ENCODE measurements at places on chromosomes 5 and 9. TPM values are rescaled to one million over a fixed set of nuclear protein-coding genes. Genes with fewer than 3 reads are reported as not detected.

DNA sequence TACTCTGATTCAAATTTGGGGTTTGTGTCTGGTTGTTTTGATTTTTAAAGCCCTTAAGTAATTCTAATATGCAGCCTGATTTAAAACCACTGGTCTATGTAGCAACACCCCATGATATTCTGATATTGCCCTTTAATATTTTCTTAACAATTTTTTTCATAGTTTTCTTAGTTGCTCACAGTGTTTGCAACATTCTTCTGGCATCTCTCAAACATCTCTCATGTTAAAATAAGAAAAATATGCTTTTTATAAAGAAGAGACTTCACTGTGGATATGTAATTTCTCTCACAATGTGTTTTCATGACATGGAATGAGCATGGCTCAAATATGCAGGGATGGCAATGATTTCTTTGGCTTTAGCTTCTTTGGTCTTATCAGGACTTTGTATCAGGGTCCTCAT, 183.7 kb downstream of the TAF11L14 start:
- no peak overlapping the region for H3K4me3 ChIP-seq
- no peak overlapping the region for H3K27ac ChIP-seq
- no peak for DNase-seq
- no peaks in the 10 kb centered on the region for H3K36me3 ChIP-seq
- no peaks in the 10 kb centered on the region for H3K27me3 ChIP-seq
- no peaks in the 10 kb centered on the region for H3K4me1 ChIP-seq

- DNase-seq: no peak
- peaks cover 9% of the 10 kb centered on the region for H3K36me3 ChIP-seq
- peaks cover 9% of the 10 kb centered on the region for H3K4me1 ChIP-seq
- H3K27me3 ChIP-seq: no peaks in the 10 kb centered on the region
- no peak overlapping the region for H3K4me3 ChIP-seq
- no peak overlapping the region for H3K27ac ChIP-seq
Observed at GRCh38 chr9:136537896-136538598, 7.8 kb downstream of the NOTCH1 start.

GRCh38 chr9:87959916-87960581, 14.3 kb downstream of the CDK20 start:
- H3K27ac ChIP-seq: no peak overlapping the region
- H3K4me1 ChIP-seq: no peaks in the 10 kb centered on the region
- H3K4me3 ChIP-seq: no peak overlapping the region
- no peaks in the 10 kb centered on the region for H3K27me3 ChIP-seq

GRCh38 chr5:127441799-127442484, 75.5 kb upstream of the PRRC1 start:
- peaks cover 3% of the 10 kb centered on the region for H3K27me3 ChIP-seq
- H3K27ac ChIP-seq: no peak overlapping the region
- H3K36me3 ChIP-seq: no peaks in the 10 kb centered on the region
- H3K4me1 ChIP-seq: no peaks in the 10 kb centered on the region
- DNase-seq: no peak

The CHSY3 gene
- not detected for total RNA-seq

The LCN12 gene
- not detected for total RNA-seq

DNA sequence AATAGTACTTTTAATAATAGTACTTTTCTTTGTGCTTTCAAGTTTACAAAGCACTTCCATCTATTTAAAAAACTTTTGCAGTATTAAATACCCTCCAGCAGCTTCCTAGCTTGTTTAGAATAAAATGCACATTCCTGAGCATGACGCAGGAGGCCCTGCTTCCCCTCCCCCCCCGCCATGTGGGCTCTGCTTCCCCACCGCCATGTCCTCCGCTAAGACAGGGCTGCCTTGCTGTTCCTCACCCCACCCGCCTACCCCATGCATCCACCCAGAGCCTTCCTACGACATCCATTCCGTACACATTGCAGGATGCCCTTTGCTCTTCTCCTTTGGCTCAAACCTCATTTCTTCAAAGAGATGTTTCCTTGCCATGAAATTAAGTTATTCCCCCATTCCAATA, 205.9 kb upstream of the MSX2 start:
- H3K4me1 ChIP-seq: no peaks in the 10 kb centered on the region
- no peak overlapping the region for H3K4me3 ChIP-seq
- peaks cover 5% of the 10 kb centered on the region for H3K27me3 ChIP-seq
- H3K27ac ChIP-seq: no peak overlapping the region
- no peak for DNase-seq
- H3K36me3 ChIP-seq: no peaks in the 10 kb centered on the region

DNA sequence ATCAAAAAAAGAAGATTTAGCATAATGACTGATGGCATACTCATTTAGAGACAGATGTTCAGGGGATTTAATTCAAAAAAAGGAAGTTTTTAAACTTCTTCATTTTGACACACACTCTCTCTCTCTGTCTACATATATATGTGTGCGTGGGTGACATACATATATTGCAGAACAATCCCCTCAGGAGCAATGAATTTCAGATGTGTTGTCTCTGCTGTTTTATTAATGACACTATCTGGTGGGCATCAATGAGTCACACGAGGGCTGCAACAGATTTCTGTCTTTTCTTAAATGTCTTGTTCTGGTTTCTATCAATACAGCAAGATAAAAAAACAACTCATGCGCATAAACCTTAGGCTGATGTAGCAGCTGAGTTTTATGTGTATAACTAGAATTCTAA, 123.5 kb upstream of the SLCO6A1 start:
- H3K36me3 ChIP-seq: no peaks in the 10 kb centered on the region
- H3K4me1 ChIP-seq: no peaks in the 10 kb centered on the region
- H3K4me3 ChIP-seq: no peak overlapping the region
- no peaks in the 10 kb centered on the region for H3K27me3 ChIP-seq
- no peak for DNase-seq

DNA sequence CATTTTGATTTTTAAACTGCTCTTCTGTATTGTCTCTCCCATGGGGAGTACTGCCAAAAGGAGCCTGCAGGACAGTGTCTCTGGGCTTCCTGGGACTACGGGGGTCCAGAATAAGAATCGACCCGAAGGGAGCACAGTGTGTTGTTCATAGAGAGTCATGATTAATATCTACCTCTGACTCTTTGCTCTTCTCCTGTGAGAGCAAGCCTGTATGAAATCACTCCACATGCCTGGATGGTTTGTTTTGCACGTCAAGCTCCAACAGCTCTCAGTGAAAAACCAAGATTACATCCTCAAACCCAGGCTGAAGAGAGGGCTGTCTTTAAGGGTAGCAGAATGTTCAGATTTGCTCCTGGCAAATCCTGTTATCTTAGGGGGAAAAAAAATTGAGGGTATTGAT, 1860.0 kb upstream of the WWC1 start:
- no peak overlapping the region for H3K4me3 ChIP-seq
- no peak overlapping the region for H3K27ac ChIP-seq
- no peak for DNase-seq
- no peaks in the 10 kb centered on the region for H3K27me3 ChIP-seq
- H3K4me1 ChIP-seq: no peaks in the 10 kb centered on the region

The GABRA1 gene
- total RNA-seq: not detected

GRCh38 chr9:18783909-18784308, 249.1 kb downstream of the SAXO1 start:
- no peak overlapping the region for H3K27ac ChIP-seq
- H3K4me3 ChIP-seq: no peak overlapping the region
- H3K36me3 ChIP-seq: no peaks in the 10 kb centered on the region

GRCh38 chr9:92950359-92950955, 3.1 kb downstream of the FGD3 start:
- no peaks in the 10 kb centered on the region for H3K36me3 ChIP-seq
- no peak overlapping the region for H3K4me3 ChIP-seq
- peaks cover 54% of the 10 kb centered on the region for H3K27me3 ChIP-seq
- no peaks in the 10 kb centered on the region for H3K4me1 ChIP-seq
- H3K27ac ChIP-seq: no peak overlapping the region

The HK3 gene
- not detected for total RNA-seq

GRCh38 chr9:31275419-31275818, 1109.0 kb upstream of the ACO1 start:
- H3K27ac ChIP-seq: no peak overlapping the region
- DNase-seq: no peak
- no peaks in the 10 kb centered on the region for H3K27me3 ChIP-seq
- H3K4me1 ChIP-seq: no peaks in the 10 kb centered on the region
- no peak overlapping the region for H3K4me3 ChIP-seq

Measured in K562 (cell line).